Thyroid gland (tissue), 4 donors: ENCODE measurements at places on chromosomes 6 and 20. TPM values are rescaled to one million over a fixed set of nuclear protein-coding genes. Genes with fewer than 3 reads are reported as not detected.

MRAP2 gene
- total RNA-seq, result 0.50 TPM

TRIM31 gene
- total RNA-seq, result not detected

FAM83C gene
- total RNA-seq, result not detected

FKBP1C gene
- not detected for total RNA-seq

BFSP1 gene
- total RNA-seq, result 2.7 TPM

ADGB gene
- not detected for total RNA-seq

C6orf52 gene
- not detected for total RNA-seq

TPD52L1 gene
- total RNA-seq, result 392 TPM

DNA sequence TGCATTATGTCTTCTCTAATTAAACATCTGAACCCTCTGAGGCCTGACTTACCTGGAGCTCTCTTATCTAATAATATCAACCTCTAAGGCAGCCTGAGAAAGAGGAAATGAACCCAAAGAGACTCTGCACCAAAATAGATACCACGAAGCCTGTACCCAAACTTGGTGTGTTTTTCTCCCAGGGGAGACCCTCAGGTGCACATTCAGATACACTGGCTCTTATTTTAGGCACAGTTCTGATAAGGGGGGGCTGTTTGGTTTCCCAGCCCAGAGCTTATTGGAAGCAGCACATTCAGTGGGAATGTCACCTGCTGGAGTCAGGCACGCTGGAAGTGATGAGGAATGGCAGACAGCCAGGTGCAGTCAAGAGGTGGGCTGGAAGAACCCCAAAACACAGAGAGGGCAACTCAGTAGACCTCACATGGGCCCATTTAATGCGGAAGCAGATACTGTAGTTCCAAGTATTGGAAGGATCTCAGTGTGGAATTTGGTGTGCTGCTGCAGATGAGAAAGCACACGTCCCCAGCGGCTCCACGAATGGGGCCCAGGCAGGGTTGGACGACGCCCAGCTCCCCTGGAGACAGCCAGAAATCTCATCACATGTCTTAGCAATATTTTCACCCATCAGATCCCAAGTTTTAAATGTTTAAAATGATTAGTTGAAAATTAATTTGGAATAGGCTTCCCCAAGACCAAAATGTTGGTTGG is 9.7 kb upstream of the CCR6 start:
- no peaks in the 10 kb centered on the region for H3K36me3 ChIP-seq
- H3K27me3 ChIP-seq, result no peaks in the 10 kb centered on the region
- H3K4me3 ChIP-seq, result no peak overlapping the region
- H3K4me1 ChIP-seq, result peaks cover 10% of the 10 kb centered on the region

GRCh38 chr6:9511157-9511556 is 903.7 kb downstream of the TFAP2A start:
- H3K4me1 ChIP-seq, result no peaks in the 10 kb centered on the region
- no peaks in the 10 kb centered on the region for H3K36me3 ChIP-seq
- no peak for DNase-seq

DNA sequence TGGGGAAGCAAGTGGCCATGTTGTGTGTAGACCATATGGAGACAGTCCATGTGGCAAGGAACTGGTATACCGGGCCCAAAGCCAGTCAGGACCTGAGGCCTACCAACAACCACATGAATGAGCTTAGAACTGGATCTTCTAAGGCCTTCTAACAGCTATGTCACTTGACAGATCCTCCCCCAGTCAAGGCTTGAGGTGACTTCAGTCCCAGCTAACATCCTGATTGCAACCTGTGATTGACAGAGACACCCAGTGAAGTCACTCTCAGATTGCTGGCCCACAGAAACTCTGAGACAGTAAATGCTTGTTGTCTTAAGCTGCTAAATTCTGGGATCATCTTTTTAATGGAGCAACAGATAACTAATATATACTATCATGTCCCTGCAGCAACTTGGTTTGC is 32.9 kb downstream of the AHI1 start:
- H3K27ac ChIP-seq, result no peak overlapping the region
- H3K36me3 ChIP-seq, result no peaks in the 10 kb centered on the region
- H3K4me3 ChIP-seq, result no peak overlapping the region
- H3K27me3 ChIP-seq, result no peaks in the 10 kb centered on the region

GRCh38 chr6:5333658-5334057 is 72.3 kb downstream of the FARS2 start:
- H3K36me3 ChIP-seq, result no peaks in the 10 kb centered on the region
- no peak overlapping the region for H3K4me3 ChIP-seq
- H3K4me1 ChIP-seq, result no peaks in the 10 kb centered on the region
- no peak for DNase-seq

DNA sequence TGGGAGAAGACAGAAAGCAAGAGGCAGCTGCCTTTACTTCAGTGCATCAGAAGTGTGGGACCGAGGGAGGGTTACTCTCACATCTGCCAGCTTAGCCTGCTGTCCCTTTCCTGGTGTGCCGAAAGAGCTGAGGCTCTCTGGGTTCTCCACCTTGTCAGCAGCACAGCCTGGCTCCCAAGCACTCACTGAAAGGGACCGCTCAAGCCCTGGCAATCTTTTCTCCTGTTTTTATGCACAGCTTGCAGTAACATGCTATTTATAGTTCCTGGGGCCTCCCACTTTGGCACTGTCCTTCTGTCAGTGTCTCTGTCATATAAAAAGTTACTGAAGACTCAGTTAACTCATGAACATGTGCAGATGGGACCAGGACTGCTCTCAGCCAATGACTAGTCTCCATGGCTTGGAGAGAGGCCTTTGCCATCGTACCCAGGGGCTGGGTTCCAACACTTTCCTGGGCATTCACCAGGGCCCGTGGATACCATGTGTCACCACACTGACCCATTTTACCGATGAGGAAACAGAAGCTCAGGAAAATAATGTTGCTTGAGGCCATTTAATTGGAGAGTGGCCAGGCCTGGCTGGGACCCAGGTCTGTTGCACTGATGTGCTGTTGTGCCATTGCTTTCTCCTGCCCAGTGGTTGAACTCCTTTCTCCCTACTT is 46.2 kb downstream of the PANK2 start:
- peaks cover 42% of the 10 kb centered on the region for H3K4me1 ChIP-seq
- no peak overlapping the region for H3K4me3 ChIP-seq
- no peaks in the 10 kb centered on the region for H3K27me3 ChIP-seq
- no peak for DNase-seq

- DNase-seq, result peak; percentile 85
- H3K27ac ChIP-seq, result peak overlapping the region; percentile 37
- no peaks in the 10 kb centered on the region for H3K36me3 ChIP-seq
- H3K4me1 ChIP-seq, result peaks cover 18% of the 10 kb centered on the region
Observed at GRCh38 chr20:24917797-24918578, 31.1 kb upstream of the CST7 start.

- H3K27me3 ChIP-seq, result no peaks in the 10 kb centered on the region
- no peak overlapping the region for H3K4me3 ChIP-seq
- DNase-seq, result no peak
- H3K27ac ChIP-seq, result no peak overlapping the region
- H3K4me1 ChIP-seq, result no peaks in the 10 kb centered on the region
Observed at GRCh38 chr20:60237981-60238380, 279.8 kb downstream of the CDH26 start.

DNA sequence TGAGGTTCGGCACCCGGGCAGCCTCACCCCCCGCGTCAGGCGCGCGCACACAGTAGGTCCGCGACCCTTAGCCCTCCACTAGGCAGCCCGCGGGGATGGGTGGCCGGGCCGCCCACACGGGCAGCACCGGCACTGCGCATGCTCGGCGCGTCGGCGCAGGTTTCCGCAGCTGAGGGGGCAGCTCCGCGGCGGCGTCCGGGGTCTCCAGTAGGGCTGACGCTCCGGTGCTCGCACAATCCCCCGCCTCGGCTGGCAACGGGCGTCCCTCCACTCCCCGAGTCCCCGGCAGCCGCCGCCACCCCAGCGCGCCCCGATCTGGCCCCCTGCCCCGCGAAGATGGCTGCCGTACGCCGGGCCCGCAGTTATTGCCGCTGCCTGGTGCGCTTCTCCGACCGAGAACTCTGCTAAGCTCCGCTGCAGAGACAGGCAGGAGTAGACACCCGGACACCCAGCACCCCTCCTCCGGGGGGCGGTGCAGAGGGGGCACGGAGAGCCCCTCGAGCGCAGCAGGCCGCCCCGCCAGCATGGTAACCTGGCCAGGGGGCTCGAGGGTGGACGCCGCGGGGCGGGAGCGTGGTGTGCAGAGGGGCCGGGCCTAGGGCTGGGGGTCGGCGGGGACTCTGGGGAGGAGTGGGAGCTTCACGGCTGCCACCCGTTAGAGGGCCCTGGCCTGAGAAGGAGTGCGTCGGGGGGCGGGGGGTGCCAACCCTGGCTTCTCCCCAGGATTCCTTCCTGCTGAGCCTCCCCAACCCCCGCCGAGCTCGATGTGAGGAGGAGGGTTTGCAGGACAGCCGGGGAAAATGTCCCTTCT is at the start of gene FBXO9:
FBXO9 (plus strand) TSS at position 139 of the 811 bp plus-strand sequence; CDS start at position 525, 386 bp downstream.
- peak within 1 kb of the TSS; percentile 81 for H3K27ac ChIP-seq
- H3K4me1 ChIP-seq, result peaks cover 27% of the 10 kb centered on the region
- no peaks in the 10 kb centered on the region for H3K36me3 ChIP-seq
- peak within 1 kb of the TSS; percentile 56 for H3K4me3 ChIP-seq

DNA sequence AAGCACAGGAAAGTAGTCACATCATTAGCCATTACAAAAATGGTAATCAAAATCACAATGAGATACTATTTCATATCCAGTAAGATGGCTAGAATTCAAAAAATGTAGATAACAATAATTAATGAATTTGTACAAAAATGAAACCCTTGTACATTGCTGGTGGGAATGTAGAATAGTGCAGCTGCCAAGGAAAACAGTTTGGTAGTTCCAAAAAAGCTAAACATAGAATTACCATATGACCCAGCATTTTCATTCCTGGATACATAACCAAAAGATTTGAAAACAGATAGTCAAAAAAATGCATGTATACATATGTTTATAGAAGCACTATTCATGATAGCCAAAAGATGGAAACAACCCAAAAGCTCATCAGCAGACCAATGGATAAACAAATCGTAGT is 251.1 kb upstream of the RAB32 start:
- H3K36me3 ChIP-seq, result no peaks in the 10 kb centered on the region
- H3K27ac ChIP-seq, result no peak overlapping the region
- no peak for DNase-seq
- no peaks in the 10 kb centered on the region for H3K27me3 ChIP-seq

GRCh38 chr6:19538096-19538495 is 299.1 kb upstream of the ID4 start:
- no peaks in the 10 kb centered on the region for H3K27me3 ChIP-seq
- H3K4me3 ChIP-seq, result no peak overlapping the region
- peaks cover 6% of the 10 kb centered on the region for H3K4me1 ChIP-seq
- no peaks in the 10 kb centered on the region for H3K36me3 ChIP-seq
- no peak overlapping the region for H3K27ac ChIP-seq

DNA sequence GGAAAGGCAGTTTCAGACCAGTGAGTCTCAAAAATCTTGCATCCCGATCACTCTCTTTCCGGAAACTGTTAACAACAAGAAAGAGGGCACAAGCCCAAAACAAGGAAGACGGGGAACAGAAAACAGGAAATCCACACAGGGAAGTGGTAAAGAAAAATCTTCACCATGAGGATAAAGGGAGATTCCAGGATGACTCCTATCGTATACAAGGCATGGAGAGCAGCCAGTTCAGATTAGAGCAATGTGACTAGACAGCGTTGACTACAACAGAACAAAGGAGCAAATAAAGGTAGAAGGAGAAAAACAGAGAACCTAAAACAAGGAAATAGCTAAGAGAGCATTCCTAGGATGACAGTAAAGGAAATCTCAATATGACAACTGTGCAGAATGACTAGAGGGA is 26.5 kb downstream of the VNN1 start:
- no peaks in the 10 kb centered on the region for H3K4me1 ChIP-seq
- H3K27ac ChIP-seq, result no peak overlapping the region
- H3K36me3 ChIP-seq, result no peaks in the 10 kb centered on the region
- no peak for DNase-seq

DNA sequence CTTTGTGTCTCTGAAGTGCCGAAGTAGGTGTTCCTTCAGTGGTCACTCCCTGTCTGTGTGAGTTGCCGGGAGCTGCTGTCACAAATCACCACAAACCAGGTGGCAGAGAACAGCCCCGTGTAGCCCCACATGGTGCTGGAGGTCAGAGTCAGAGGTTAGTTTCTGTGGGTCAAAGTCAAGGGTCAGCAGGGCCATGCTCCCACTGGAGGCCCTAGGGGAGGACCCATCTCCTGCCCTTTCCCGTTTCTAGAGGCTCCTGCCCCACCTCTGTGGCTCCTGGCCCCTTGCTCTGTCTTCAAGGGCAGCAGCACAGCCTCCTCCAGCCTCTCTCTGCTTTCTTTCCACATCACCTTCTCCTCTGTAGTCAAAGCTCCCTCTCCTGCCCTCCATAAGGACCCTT is 264.3 kb downstream of the TAF4 start:
- no peak overlapping the region for H3K27ac ChIP-seq
- H3K27me3 ChIP-seq, result peaks cover 3% of the 10 kb centered on the region
- H3K4me1 ChIP-seq, result peaks cover 4% of the 10 kb centered on the region
- H3K4me3 ChIP-seq, result no peak overlapping the region
- no peaks in the 10 kb centered on the region for H3K36me3 ChIP-seq
- DNase-seq, result no peak

DNA sequence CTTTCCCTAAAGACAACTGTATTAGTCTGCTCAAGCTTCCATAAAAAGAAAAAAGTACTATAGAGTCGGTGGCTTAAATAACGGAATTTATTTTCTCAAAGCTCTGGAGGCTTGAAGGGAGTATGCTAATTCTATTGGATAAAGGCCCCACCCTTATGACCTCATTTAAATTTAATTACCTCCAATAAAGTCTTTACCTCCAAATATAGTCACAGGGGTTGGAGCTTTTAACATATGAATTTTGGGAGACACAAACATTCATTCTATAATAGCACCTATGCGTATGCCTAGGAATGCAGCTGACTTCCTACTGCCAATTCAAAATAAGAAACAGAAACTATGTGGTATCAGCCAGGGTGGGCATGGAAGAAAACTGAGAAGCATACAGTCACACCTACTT is 25.4 kb downstream of the KIAA0319 start:
- no peak overlapping the region for H3K27ac ChIP-seq
- no peaks in the 10 kb centered on the region for H3K4me1 ChIP-seq
- no peak overlapping the region for H3K4me3 ChIP-seq
- no peaks in the 10 kb centered on the region for H3K27me3 ChIP-seq
- DNase-seq, result no peak
- no peaks in the 10 kb centered on the region for H3K36me3 ChIP-seq

GRCh38 chr6:125262016-125263013 is 39.5 kb downstream of the HDDC2 start:
- H3K27ac ChIP-seq, result no peak overlapping the region
- no peak for DNase-seq
- no peaks in the 10 kb centered on the region for H3K36me3 ChIP-seq

DNA sequence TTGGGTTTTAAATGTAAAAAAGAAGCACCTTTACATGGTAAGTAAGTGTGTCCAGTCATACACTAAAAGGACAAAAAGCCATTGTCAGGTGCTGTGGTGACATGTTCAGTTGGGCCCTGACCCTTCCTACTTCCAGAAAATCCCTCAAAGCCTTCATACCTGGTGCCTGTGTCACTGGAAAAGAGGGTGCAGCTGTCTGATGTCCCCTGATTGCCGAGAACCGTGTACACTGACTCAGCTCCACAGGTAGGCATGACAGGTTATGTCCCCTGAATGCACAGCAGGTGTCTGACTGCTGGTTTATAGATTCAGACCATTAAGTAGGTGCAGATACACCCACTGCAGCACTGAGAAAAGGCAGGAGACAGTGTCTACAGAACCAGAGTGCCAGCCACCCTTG is 99.1 kb downstream of the FOXC1 start:
- H3K36me3 ChIP-seq, result no peaks in the 10 kb centered on the region
- peaks cover 31% of the 10 kb centered on the region for H3K4me1 ChIP-seq
